Aorta (tissue), 5 donors: ENCODE measurements at places on chromosomes 7 and 10. TPM values are rescaled to one million over a fixed set of nuclear protein-coding genes. Genes with fewer than 3 reads are reported as not detected.

- no peak for DNase-seq
- no peaks in the 10 kb centered on the region for H3K27me3 ChIP-seq
- no peak overlapping the region for H3K4me3 ChIP-seq
- H3K27ac ChIP-seq, result no peak overlapping the region
Measured at GRCh38 chr7:83921941-83922607, 272.5 kb downstream of the SEMA3A start.

GRCh38 chr10:100531761-100532160 lies 2.1 kb upstream of the NDUFB8 start:
- no peaks in the 10 kb centered on the region for H3K27me3 ChIP-seq
- no peaks in the 10 kb centered on the region for H3K4me1 ChIP-seq
- H3K27ac ChIP-seq, result no peak overlapping the region

DNA sequence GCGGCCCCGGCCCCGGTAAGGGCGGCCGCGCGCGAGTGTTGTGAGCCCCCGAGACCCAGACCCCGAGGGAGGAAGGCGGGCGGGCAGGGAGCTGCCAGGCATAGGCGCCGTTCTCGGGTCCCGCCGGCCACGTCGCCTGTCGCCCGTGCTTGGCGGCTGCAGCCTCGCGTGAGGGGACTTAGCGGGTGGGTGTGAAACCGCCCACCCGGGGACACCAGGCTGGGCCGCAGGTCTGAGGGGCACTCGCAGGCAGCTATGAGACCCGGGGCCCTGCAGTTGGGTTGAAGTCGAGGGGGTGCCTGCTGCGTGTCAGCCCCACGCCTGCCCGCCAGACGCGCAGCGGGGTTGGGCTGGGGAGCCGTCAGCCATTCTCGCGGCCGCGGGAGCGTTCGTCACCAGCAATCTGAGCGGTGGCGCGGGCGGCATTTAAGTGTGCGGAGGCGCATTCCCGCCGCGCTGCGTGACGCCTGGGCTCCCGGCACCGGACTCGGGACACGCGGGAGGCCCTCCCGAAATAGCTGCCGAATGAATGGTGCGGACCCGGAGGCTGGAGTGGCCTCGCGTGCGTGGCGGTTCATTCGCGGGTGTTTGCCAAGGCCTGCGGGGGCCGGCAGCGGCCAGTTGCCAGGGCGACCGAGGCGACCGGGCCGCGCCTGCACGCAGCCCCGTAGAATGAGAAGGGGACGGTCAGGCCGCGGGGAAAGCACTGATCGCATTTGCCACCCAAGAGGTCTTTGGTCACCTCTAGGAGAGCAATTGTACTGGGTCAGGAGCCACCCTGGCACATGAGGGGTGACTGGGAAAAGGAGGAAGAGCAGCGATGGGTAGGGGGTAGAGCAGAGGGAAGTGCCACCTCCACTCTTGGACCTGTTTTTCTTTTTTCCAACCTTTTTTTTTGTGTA lies 750 bp downstream of the ZNF398 start:
- no peaks in the 10 kb centered on the region for H3K27me3 ChIP-seq
- peak; percentile 72 for DNase-seq
- no peaks in the 10 kb centered on the region for H3K36me3 ChIP-seq
- H3K4me1 ChIP-seq, result no peaks in the 10 kb centered on the region
- peak overlapping the region; percentile 76 for H3K27ac ChIP-seq

DNA sequence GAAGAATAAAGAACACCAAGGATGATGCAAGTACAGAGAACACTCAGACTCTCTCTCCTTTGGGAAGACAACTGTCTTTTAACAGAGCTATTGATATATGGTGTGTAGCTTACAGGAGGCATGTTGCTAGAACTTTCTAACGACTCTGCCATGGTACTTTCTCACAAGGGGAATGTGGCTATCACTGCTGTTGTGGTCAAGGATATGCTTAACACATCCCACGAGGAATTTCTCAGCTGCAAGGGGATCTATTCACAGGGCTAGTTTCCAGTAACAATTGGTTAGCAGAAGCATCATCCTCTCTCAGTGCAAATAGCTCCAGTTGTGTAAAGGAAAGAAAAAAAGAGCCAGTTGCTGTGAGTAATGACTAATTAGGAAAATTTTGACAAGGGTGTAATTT lies 826.0 kb downstream of the SORCS1 start:
- H3K4me1 ChIP-seq, result no peaks in the 10 kb centered on the region
- no peak for DNase-seq
- no peaks in the 10 kb centered on the region for H3K36me3 ChIP-seq
- H3K27me3 ChIP-seq, result no peaks in the 10 kb centered on the region
- H3K4me3 ChIP-seq, result no peak overlapping the region

DNA sequence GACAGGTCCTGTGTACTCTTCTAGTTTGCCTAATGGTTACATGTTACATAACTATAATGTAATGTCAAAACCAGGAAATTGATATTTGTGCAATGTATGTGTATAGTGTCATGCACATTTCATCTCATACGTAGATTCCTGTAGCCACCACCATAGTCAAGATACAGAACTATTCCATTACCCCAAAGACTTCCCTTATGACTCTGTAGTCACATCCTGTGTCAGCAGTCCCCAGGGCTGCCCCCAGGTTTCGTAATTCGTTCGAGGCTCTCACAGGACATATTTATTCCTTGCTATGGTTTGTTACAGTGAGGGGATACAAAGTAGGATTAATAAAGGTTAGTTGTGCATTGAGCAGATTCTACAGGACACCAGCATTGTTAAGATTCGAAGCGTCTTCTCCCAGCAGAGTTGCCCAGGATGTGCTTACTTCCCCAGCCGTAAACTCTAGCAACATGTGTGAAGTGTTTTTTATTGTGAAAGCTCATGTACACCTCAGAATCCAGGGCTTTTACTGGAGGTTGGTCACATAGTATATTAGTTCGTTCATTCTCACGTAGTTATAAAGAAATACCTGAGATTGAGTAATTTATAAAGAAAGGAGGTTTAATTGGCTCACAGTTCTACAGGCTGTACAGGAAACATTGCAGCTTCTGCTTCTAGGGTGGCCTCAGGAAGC lies 18.6 kb downstream of the RABGEF1 start:
- H3K36me3 ChIP-seq, result no peaks in the 10 kb centered on the region
- no peaks in the 10 kb centered on the region for H3K27me3 ChIP-seq
- H3K4me1 ChIP-seq, result no peaks in the 10 kb centered on the region
- no peak for DNase-seq

DNA sequence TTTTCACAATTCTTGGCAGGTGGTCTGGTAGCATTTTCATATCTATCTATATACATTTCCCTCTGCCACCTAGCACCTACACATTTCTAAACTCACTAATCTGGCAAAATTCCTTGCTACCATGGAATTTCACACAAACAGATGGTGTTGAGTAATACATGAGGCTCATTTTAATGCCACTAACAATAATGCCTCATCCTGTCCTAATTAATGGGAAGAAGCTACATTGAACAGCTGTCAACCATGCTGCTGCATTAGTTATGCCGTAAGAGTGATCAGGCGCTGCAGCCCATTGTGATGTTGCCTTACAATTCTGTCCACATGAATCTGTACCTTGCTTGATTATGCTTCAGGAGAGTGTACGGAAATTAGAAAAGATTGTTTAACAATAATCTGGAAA lies 23.2 kb downstream of the COL1A2 start:
- H3K36me3 ChIP-seq, result peaks cover 14% of the 10 kb centered on the region
- no peaks in the 10 kb centered on the region for H3K4me1 ChIP-seq
- no peak overlapping the region for H3K27ac ChIP-seq
- H3K27me3 ChIP-seq, result no peaks in the 10 kb centered on the region
- H3K4me3 ChIP-seq, result no peak overlapping the region
- DNase-seq, result no peak

GRCh38 chr7:67571026-67571545 lies 574.5 kb downstream of the TYW1 start:
- H3K4me3 ChIP-seq, result no peak overlapping the region
- H3K27me3 ChIP-seq, result no peaks in the 10 kb centered on the region
- H3K4me1 ChIP-seq, result no peaks in the 10 kb centered on the region
- no peak overlapping the region for H3K27ac ChIP-seq
- no peaks in the 10 kb centered on the region for H3K36me3 ChIP-seq

GRCh38 chr7:134420424-134421125 lies 38.3 kb downstream of the AKR1B1 start:
- no peak for DNase-seq
- no peak overlapping the region for H3K27ac ChIP-seq
- no peaks in the 10 kb centered on the region for H3K4me1 ChIP-seq
- H3K36me3 ChIP-seq, result no peaks in the 10 kb centered on the region
- H3K27me3 ChIP-seq, result no peaks in the 10 kb centered on the region
- no peak overlapping the region for H3K4me3 ChIP-seq

GRCh38 chr10:12566161-12567115 lies 217.1 kb downstream of the CAMK1D start:
- DNase-seq, result no peak
- H3K27me3 ChIP-seq, result no peaks in the 10 kb centered on the region
- H3K27ac ChIP-seq, result no peak overlapping the region
- H3K4me3 ChIP-seq, result no peak overlapping the region
- H3K4me1 ChIP-seq, result no peaks in the 10 kb centered on the region

DNA sequence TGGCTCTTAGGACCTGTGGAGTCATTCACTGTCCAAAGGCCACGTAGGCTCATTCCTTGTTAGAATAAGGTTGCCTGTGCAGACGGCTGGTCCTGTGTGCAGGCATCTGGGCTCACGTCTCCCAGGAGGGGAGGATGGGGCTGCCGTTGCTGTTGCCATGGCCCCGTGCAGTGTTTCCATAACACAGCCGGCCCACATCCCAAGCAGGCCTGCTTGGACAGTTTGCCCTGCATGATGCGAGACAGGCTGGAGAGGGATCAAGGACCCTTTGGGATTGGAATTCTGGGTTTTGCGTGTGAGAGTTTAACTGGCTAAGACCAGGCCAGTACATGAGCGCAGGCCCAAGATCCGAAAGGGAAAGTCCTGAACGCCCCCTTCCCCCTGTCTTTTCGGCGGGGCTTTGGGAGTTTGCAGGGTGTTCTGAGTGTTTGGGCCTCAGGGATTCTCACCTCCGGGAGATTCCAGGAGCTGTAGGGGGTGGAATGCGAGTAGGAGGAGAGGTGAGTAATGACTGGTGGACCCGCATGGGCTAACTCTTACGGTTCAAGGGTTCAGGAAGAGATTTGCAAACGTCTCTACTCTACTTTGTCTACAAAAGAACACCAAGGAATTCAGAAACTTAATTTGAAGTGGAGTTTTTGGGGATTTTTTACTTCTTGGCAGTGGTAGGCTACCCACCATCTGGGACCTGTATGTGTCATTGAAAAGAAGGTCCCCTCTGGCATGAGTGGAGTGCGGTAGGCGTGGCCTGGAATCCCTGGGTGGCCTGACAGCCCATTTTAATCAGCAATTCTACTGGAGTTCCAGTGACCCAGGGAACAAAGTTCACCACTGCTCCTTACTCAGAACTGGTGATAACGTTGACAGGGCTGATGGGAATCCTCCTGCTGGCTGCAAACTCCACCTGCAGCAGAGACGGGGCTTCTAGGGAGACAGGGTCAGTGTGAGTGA lies 125.4 kb downstream of the ITIH5 start:
- H3K27ac ChIP-seq, result peak overlapping the region; percentile 46
- no peaks in the 10 kb centered on the region for H3K36me3 ChIP-seq
- H3K27me3 ChIP-seq, result no peaks in the 10 kb centered on the region
- no peaks in the 10 kb centered on the region for H3K4me1 ChIP-seq
- peak; percentile 76 for DNase-seq
- H3K4me3 ChIP-seq, result no peak overlapping the region

Gene AKR1C2
- total RNA-seq, result 46.8 TPM
